ENCODE measurements at places on chromosomes 11 and 22.

DNA sequence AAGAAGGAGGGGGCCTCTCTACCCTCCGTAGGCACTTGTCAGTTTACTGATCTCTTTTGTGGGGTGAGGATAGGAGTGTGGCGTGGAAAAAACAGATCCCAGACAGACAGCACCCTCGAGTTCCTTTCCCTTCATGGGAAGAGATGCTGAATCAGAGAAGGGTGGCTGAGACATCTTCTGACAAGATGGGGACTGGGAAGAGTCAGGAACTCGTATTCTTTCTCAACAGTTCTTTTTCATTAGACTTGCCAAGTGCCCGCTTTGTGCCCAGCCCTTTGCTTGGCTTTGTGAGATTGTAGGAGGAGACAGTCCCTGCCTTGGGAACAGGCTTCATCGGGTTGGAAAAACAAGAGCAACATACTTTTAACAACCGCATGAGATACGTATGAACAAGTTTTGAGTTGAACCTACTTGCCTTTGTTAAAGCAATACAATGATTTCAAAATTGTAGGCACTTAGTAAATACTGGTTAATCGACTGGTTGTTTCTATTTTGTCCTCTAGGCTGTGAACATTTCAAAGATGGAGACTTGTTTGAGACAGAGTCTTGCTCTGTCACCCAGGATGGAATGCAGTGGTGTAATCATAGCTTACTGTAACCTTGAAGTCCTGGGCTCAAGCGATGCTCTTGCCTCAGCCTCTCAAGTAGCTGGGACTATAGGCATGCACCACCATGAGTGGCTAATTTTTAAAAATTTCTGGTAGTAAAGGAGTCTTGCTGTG is 1.1 kb downstream of the RRM1 start:
- DNase-seq = peak; percentile 71

DNA sequence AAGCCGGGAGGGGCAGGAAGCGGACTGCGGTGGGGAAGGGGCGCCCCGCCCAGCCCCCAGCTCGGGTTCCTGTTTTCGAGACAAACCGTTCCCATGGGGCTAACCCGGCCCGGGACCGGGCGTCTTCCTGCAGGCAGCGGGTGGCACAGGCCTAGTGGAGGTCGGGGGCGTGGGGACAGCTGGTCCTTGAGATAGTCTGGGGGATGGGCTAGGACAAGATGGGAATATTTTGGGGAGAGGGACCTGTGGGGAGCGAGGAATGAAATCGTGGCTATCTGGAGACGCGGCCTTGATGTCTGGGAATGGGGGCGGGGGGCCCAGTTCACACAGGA is 1.2 kb upstream of the RASGRP2 start:
- no peak for DNase-seq

DNA sequence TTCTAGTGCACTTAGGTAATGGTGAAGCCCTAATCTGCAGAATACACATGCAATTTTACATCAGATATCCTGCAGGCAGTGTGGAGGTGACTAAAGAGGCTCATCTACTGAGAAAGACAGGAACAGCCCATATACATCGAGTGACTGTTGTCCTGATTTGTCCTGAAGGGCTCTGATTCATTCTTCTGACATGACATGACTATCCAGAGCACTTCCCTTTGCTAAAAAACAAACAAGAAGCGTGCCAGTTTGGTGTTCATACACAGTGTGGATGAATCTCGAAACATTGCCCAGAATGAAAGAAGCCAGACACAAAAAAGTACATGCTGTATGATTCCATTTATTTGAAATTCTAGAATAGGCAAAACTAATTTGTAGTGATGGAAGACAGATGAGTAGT is 48.0 kb upstream of the AMPD3 start:
- peak; percentile 82 for DNase-seq

DNA sequence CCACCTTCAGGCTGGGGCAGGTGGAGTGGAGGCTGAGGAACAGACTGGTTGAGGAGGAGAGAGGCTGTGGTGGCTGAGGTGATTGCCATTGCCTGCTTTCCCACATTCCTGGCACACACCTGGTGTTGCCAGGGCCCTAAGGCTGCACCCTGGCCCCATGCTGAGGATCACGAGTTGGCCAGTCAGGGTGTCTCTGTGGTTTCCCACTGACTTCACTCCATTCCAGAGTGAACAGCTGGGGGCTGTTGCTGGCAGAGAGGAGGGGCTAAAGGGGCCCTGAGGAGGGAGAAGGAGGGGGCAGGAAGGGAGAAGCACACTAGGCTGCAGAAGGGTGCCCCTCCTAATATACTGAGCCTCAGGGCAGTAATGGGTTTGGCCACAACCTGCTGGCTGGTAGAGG is 1.8 kb downstream of the TMEM86A start:
- DNase-seq = peak; percentile 73

DNA sequence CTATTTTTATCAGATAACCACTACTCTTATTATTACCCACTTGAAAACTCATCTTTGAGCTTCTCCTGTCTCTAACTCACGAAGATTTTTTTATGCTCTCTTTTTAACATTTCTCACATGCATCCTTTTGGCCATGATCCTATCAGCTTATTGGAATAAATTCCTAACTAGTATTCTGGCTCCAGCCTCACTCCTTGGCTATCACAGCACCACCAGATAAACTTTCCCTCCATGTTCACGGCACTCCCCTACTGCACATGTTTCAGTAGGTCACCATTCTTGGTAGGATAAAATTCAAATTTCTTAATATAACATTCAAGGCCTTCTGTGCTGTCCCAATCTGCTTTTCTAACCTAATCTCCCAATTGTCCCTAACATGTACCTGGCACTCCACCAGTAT is 186.6 kb upstream of the UBASH3B start:
- DNase-seq = no peak

GRCh38 chr11:64361659-64362058 is 2.7 kb downstream of the RPS6KA4 start:
- DNase-seq = no peak

DNA sequence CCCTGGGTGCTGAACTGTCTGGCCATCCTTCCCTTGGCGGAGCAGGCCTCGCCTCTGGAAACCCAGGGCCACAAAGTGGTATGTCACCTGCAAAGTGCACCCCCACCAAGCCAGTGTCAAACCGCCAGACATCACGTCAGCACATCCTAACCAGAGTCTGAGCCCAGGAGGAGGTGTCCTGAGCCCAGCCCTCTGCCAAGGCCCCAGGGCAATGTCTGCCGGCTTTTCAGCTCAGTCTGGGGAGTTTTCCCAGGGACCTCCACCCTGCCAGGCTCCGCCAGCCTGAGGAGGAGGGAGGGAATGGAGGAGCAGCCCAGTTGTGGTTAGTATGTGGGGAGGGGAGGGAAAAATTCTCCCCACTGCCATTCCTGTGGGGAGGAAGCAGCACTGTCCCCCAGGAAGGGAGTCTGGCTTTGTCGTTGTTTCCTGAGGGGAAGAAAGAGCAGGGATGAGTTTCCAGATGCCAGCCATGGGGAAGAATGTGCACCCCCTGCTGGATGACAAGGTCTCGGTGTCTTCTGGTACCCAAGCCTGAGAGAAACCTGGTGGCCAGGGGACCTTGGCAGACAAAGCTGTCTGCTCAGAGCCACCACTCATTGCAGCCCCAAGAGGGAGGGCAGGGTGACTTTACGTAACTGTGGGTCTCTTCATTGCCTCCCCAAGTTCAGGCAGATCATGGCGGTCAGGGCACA is 81.4 kb upstream of the CD82 start:
- peak; percentile 8 for DNase-seq

DNA sequence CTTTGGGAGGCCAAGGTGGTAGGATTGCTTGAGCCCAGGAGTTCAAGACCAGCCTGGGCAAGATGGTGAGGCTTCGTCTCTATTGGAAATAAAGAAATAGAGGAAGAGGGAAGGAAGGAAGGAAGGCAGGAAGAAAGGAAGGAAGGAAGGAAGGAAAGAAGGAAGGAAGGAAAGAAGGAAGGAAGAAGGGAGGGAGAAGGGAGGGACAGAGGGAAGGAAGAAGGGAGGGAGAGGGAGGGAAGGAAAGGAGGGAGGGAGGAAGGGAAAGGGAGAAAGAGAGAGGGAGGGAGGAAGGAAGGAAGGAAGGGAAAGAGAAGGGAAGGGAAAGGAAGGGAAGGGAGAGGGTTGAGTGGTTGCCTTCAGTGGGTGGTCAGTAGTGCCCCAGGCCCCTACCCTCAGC is 13.9 kb upstream of the PNPLA3 start:
- no peak for DNase-seq

GRCh38 chr22:24400034-24400725 is 27.2 kb upstream of the ADORA2A start:
- DNase-seq = no peak

GRCh38 chr11:2293531-2293971 is 8.2 kb downstream of the C11orf21 start:
- no peak for DNase-seq
